ENCODE measurements at places on chromosomes 12 and 14.

DNA sequence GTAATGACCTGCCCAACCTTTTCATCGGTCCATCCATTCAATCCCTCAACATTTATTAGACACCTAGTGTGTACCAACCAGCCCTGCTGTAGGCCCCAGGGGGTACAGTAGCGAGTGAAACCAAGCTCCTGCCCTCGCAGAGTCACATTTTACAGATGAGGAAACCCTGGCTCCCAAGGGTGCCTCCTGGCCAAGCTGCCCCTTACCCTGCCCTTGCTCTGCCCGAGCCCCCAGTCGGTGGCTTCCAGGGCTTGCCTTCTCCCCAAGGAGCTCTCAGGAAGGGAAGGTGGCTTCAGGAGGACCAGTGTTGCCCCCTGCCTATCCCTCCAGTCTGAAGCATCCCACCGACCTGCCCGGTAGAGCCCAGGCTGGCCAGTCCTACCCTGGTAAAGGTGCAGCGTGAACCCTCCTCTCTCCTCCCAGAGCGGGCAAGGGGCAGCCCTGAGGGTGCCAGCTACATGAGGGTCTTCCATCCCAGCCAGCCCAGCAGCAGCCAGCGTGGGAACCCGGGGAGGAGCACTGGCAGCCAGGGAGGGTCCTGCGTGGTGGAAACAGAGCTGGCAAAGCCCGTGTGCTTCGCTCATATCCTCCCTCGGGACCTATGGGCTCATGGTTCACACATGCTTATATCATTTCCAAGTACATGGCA is 670 bp upstream of the BEGAIN start:
- no peak for DNase-seq

- DNase-seq, result no peak
Measured at GRCh38 chr12:42196723-42197603, 41.1 kb downstream of the YAF2 start.

GRCh38 chr14:23915559-23915958 is 38.0 kb upstream of the DHRS4 start:
- DNase-seq, result no peak

GRCh38 chr12:28939427-28939826 is 209.7 kb upstream of the FAR2 start:
- no peak for DNase-seq

- DNase-seq, result no peak
Measured at GRCh38 chr12:86226481-86226880, 29.7 kb downstream of the MGAT4C start.

- no peak for DNase-seq
Measured at GRCh38 chr12:110224379-110225304, 56.4 kb upstream of the ATP2A2 start.

- DNase-seq, result no peak
Measured at GRCh38 chr14:32005628-32006027, 71.5 kb upstream of the ARHGAP5 start.

DNA sequence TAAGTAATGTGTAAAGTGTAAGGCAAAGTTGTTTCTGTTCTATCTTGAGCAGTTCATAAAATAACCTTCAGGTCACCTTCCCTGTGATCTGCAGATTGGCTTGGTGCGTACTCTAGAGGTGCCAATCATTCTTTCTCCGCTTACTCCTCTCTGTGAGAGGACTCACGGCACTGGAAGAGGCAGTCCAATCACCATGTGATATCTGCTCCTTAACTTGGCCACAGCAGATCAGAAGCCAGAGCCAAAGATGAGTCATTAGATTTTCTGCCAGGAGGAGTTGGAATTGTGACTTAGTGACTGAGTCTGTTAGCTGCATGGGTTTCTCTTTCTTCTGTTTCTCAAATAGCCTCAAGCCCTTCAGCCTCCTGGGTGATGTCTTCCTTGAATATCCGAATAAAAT is 165.5 kb downstream of the SLC41A2 start:
- DNase-seq, result no peak

- DNase-seq, result no peak
Measured at GRCh38 chr12:65593239-65593701, 231.0 kb upstream of the HMGA2 start.

GRCh38 chr12:67986632-67987031 is 2.6 kb upstream of the IFNG-AS1 start:
- DNase-seq, result no peak

- DNase-seq, result no peak
Measured at GRCh38 chr14:29220072-29220471, 453.5 kb downstream of the FOXG1 start.

DNA sequence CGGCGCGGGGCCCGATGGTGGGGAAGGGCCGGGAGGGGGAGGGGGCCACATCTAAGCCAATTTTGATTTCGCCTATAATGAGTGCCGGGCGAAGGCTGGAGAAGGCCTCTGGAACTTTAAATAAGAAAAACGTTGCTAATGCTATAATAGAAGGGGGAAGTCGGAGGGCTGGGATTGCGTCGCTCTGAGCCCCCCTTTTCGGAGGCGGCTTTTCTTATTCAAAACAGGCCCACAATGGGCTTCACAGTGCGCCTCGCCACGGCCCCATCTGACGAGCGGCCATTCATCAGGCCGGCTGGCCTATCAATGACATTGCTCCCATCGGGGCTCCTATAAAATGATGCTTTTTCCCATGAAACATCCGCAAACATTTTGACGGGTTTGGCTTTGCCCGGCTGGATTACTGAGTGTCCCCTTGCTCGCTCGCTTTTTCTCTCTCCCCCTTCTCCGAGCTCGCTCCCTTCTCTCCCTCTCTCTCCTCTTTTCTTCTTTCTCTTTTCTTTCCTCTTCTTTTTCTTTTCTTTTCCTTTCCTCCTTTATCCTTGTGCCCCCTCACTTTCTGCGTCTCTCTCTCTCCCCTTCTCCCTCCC is at the start of gene RFX4:
Gene RFX4, plus strand, starts transcription at position 364 of the 590 bp plus-strand sequence. CDS start 317 bp downstream, outside the sequence.
- DNase-seq, result no peak

DNA sequence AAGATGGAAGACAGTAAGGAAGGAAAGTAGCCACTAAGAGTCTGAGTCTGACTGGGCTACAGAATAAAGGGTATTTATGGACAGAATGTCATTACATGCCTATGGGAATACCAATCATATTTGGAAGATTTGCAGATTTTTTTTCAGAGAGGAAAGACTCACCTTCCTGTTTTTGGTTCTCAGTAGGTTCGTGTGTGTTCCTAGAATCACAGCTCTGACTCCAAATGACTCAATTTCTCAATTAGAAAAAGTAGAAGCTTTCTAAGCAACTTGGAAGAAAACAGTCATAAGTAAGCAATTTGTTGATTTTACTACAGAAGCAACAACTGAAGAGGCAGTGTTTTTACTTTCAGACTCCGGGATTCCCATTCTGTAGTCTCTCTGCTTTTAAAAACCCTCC is 15.4 kb upstream of the PAPLN start:
- peak; percentile 52 for DNase-seq

DNA sequence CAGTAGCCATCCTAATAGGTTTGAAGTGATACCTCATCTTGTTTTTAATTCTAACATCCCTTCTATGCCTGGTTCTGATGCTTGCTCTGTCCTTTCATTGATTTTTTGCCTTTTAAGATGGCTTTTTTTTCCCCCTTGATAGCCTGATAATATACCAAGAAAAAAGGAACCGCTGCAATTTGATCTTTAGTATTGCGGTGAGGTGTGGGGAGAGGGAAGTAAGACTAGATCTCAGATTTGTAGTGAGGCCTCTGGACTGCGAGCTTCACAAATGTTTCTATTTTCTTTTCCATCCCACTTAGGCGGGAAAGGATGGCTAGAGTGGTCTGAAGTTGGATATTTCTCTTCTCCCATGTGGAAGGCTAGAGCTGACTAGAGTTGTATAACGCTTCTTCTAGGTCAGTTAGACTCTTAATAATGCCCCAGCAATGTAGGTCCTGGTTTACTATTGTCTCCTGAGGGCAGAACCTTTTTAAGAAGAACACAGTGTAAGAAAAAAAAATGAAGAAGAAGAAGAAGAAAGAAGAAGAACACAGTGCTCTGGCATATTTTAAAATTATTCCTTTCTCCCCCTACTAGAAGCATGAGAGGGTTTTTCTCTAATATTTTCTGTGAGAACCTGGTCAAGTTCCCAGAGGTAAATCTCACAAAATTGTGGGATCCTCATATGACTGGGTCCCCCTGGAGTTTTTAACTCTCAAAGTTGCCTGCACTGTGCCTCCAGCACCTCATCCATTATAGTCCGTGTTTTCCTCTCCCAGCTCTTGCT is 11.9 kb upstream of the KLRB1 start:
- DNase-seq, result no peak

GRCh38 chr12:108093209-108093608 is 35.9 kb upstream of the WSCD2 start:
- DNase-seq, result no peak

DNA sequence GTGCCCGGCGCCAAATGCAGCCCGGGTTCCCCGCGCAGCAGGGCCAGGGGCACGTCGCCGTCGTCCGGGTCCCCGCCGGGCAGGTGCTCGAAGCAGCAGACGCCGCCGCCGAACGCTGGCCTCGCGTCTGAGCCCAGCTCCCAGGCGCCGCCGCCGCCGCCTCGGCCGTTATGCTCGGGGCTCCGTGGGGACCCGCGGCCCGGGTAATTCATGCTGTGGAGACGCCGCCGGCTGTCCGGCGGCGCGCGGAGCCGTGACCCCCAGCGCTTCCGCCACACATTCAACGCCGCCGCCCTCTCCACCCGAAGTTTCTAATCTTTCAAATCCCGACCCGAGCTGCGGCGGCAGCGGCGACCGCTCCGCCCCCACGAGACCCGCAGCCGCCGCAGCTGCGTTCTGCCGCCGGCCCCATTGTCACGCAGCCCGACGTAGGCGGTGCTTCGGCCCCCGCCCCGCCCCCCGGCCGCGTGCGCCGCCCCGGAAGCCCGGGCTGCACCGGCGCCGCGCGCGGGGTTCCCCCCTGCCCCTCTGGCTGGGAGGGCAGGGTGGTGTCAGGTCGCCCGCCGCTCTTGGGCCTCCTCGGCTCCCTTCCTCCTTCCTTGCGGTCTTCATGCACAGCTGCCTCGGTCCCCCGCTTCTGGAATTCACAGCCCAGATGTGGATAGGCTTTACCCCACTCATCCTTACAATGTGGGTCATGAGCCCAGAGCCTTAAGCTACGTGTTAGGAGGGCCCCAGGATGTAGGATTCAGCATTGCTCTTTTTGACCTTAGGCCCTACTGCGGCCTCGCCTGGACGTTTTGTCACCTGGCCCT is at the start of gene DDHD1:
Gene DDHD1, minus strand, starts transcription at position 437 of the 815 bp plus-strand sequence. Its CDS starts 225 bp downstream, at position 212.
- peak; percentile 86 for DNase-seq

GRCh38 chr14:51554953-51555352 is 96.8 kb upstream of the FRMD6 start:
- DNase-seq, result no peak

GRCh38 chr12:20439626-20440025 is 71.3 kb downstream of the PDE3A start:
- no peak for DNase-seq

DNA sequence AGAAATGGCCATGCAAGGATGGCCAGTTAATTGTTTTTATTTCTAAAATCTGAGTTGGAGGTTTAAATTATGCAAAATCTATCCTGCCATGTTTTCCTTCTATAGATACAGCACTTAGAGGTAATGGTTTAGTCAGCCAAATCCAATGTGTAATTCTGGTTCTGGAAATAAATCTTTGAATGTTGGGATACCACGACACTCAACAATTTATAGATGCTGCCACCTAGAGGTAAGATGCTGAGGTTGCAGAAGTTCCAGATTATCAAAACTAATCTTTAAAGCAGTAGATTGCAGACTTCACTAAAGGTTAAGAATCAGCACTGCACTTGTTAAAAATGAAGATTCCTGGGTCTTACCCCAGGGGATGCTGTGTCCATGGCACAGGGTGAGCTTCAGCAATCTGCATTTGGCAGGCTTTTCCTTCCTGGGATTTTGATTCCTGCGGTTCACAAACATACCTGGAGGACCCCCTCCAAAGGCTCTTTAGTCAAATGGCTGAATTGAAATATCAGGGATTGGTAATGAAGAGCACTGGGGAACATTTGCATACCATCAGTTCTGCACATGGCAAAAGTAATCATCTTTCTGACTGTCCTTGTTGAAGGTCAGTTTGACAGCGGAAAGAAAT is 53.4 kb upstream of the ANO4 start:
- peak; percentile 25 for DNase-seq

DNA sequence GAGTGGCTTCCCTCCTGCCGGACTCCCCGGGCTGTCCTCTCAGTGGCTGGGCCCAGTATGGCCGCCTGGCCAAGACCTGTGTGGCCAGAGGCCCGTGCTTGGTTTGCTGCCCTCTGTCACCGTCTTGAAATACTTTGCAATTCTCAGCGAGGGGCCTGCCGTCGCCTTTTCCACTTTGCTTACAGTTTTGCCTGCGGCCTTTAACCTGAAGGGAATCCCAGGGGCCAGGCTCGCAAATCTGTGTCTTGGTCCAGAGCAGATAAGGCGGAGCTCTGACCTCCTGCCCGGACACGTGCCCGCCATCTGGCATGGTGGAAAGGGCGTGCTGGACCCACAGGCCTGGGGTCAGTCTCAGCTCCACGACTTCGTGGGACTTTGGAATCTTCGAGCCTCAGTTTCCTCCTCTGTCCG is 10.9 kb upstream of the AMN start:
- DNase-seq, result no peak

DNA sequence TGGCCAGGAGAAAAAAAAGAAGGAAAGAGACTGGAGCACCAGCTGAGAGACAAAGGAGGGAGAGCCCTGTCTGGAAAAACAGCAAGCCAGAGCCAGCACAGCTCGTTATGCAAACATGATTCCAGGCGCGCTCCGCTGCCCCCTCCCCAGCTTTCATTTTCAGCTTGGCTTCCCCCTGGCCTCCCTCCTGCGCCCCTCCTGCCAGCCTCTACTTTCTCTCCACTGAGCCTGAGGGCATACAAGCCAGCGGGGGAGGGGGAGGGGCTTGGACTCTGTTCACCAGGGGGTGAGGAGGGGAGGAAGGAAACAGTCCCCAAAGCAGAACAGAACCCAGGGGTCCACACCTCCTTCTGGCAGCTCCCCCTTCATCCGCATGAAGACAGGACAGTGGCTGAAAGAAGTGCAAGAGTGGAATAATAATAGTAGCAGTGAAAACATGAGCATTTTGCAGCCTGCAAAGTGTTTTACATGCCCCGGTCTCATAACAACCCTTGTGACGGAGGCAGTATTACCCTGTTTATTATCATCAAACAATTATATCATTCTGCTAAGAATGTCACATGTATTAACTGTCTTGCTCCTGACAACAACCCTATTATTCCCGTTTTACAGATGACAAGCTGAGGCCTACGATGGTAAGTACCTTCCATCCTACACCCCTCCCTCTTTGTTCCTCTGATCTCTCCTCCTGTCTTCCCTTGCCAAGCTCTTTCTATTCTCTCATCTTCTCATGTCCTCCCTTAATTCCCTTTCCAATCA is 24.2 kb downstream of the SMUG1 start:
- no peak for DNase-seq

GRCh38 chr12:128754275-128754674 is 69.5 kb downstream of the SLC15A4 start:
- no peak for DNase-seq

Measured in activated CD4-positive, alpha-beta T cell treated with anti-CD3 and anti-CD28 coated beads, Interleukin-2, amount 50 U/mL, for 16 hours (primary cell).